ENCODE measurements at places on chromosomes 1 and 21.

DNA sequence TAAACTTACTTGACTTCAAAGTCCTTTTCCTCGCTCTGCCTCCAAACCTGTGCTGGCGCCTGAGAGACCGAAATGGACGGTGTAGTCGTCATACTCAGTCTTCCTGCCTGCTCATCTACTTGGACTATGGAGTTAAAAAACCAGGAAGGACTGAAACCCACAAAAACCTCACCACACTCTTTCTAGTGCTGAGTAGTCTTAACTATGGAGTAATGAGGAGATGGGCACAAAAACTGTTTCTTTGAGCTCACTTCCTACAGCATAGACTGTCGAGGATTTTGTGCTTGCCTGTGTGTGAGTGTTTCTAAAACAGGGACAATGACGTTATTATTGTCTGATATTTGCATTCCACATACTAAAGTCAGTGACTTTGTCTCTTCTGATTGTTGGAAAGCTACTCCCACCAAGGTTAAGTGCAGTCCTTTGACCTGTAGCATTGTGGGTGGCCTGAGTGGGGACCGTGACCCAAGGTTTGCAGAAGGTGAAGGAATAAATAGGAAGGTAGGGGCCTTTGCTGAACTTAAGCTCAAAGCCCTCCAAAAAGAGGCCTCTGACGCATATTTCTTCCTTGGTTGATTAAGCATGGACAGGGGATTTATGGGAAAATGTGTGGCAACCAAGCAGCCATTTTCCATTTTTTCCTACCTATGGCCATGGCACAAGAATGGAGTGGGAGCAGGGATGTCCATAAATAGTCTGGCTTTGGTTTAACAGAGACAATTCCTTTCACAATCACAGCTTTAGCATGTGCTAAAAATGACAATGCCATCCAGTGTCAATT lies 109.6 kb downstream of the ZBTB18 start:
- DNase-seq, result no peak

GRCh38 chr1:3763351-3764125 lies 9.0 kb upstream of the SMIM1 start:
- no peak for DNase-seq

- no peak for DNase-seq
These were observed 10.6 kb downstream of the TNFRSF1B start for GRCh38 chr1:12177156-12177998.

DNA sequence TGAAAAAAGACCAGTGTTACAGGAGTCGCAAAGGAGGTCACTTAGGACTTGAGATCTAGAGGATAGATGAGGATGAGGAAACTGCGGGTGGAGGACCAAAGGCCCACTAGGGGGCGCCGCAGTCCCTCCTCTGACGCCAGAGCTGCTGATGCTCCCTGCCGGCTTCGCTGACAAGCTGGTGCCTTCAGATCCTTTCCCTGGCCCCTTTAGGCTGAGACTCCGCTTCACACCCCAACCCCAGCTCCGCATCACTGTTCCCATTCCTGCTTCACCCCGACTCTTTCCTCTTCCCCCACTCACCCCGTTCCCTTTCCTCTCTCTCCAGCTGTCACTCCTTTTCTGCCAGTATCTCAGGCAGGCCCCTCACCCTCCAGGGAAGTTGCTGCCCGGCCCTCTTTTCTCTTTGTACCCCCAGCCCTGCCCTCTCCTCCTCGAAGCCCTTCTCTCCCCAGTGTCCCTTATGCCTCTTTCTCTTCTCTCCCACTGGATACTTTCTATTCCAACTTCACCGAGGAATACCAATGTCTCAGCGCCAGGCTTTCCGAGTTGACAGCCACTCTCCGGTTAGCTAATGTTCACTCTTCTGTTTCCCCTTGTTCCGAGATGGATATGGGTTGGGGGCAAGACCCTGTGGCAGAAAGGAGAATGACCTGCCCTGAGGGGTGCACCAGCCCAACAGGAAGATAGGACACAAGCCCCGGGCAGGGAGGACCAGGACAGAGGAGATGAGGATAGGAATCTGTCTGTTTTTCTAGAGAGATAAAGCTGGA lies 4.5 kb downstream of the KCNJ9 start:
- peak; percentile 50 for DNase-seq

- no peak for DNase-seq
These were observed 14.8 kb downstream of the DNTTIP2 start for GRCh38 chr1:93864175-93864574.

GRCh38 chr1:82879701-82880305 lies 1079.1 kb downstream of the ADGRL2 start:
- no peak for DNase-seq

DNA sequence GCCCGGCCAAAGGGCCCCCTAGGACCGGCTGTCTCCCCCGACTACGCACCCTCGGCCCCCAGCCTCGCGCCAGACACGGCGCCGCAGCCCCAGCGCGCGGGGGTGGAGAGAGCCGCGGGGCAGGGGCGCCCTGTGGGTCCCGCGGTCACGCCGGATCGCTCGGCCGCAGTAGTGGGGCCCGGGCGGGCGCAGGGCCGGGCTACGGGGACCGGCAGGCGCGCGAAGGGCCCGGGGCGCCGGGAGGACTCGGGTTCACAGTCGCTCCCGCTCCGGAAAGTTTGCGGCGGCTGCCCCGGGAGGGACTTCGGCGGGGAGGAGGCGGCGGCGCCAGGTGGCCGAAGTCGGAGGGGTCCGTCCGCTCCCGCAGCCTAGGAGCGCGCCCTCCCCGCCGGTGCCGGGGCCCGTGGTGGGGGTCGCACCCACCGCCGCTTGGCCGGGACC lies 7.1 kb upstream of the ZNF669 start:
- DNase-seq, result no peak

DNA sequence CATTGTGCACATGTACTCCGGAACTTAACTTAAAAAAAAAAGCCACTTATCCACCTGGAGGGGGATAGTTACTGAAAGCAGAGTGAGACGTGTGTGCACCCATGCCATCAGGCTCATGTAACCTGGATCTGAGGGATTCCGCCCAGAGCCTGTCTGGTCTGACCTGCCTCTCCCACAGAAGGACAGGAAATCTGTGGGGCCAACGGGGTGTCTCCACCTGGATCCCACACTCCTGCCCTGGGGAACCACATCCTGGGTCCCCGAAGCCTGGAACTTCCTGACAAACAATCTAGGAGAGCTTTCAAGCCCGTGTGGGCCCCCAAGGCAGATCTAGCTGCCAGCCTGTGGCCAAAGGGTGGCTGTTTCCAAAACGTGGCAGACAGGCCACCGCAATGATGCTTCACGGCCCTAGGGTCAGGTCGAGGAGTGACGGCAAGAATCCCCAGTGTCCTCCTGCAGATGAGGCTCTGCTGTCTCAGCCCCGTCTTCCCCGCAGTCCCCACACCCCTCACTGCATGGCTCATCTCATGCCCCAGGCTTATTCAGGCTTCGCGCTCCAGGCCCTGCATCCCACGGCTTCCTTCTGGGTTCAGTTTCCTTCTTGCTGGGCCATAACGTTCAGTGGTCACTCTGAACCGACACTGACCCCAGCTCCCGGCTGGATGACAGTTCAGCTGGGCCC lies 21.0 kb upstream of the PCBP3 start:
- DNase-seq, result no peak

DNA sequence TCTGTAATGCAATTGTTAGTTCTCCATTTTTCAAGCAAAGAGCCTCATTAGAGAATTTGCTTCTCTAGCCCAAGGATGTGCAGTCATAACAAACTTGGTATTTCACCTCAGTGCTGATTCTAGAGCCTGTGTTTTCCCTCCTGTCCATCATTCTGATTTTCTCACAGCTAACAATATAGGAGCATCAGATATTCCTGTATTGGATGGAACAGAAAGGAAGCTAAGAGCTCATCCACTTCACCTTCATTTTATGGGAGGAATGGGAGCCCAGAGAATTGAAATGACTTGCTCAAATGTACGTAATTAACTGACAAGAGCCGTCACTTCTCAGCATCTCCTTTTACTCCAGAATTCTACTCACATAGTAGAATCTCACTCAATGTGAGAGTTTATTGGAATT lies 96.6 kb downstream of the EDEM3 start:
- no peak for DNase-seq

GRCh38 chr1:197982256-197982655 lies 65.1 kb downstream of the LHX9 start:
- DNase-seq, result no peak

DNA sequence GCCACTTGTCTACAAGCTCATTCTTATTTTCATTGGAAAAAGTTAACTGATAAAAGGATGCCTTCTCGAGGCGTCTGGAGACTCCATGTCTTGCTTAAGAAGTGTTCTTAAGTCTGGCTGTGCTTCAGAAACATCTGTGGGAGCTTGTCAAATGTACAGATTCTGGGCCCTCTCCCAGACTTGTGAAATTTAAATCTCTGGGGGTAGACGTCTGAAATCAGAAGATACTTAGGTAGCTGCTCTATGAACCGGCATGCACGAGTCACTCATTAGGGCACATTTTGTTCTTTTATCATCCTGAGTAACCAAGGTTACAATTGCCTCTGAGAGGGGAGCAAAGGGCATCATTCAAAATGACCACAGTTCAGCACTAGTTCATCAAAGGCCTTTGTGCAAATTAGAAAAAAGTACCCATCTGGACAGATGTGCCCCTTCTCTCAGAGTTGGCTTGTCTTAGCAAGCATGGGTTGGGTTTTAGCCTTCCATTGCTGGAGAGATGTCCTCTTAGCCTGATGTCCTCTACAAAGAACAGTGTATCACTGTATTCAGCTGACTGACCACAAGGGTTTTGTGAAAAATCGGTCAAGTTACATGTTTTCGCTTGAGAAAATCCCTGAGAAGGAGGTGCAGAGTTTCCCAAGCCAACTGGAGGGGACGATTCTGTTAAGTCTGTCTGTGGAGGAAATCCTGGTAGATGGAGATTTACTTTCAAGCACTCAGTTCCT lies 156.9 kb downstream of the ASTN1 start:
- no peak for DNase-seq

GRCh38 chr1:43548285-43549271 lies 17.9 kb downstream of the PTPRF start:
- no peak for DNase-seq

DNA sequence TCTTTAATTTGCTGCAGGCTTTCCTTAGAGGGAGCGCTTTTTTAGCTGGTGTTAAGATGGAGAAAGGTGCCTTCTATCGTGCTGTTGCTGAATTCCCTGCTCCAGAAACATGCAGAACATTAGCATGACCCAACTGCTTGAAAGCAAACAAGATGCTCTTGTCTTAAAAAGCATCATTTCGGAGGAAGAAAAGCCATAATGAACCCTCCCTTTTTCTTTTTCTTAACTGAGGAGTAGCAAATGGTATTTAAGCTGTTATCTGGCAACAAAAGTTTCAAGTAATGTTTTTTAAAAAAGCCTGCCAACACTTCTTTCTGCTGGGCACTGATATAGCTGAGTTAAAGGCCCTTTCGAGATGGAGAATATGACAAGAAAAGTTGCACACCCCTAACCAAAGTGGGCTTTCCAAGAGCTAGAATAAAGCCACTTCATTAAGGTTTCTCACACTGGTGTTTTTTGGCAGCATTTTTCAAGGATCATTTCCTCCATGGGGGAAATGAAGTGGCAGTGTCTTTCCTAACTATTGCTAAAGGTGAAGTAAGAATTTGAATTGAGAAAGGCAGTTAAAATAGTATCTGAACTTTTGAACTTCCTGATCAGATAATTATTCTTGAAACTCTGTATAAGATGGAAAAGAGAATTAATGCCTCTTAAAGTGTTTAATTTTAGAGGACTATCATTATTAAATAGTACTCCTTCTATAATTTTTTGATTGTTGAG lies 38.8 kb downstream of the ST6GALNAC5 start:
- no peak for DNase-seq

DNA sequence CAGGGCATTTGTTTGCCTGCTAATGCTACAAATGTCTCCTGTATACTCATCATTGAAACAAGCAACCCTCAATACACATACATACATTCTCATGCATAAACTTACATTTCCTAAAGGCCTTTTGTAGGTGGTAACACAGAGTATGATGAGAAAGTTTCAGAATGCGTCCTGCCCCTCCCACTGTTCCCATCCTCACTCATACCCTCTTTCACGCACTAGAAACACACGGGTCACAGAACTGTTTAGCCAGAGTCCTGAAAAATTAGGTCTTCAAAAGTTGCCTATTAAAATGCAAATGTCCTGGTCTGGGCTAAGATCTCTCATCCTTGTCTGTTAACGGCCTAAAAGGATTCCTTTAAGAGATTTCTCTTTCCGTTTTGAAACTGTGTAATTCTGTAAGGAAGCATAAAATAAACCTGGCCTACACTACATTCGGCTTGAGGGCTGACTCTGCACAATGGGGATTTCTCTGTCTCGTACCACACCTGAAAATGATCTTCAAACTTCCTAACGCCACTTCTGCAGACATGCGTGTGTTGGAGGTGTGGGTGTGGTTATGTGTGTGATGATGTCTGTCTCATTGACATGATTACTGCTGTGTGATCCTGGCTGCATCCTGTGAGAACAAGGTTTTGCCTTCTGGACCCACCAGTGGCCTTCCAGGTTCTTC lies 5.3 kb upstream of the FCER1A start:
- no peak for DNase-seq

- no peak for DNase-seq
These were observed 52.5 kb downstream of the CHRM3 start for GRCh38 chr1:239438891-239439290.

DNA sequence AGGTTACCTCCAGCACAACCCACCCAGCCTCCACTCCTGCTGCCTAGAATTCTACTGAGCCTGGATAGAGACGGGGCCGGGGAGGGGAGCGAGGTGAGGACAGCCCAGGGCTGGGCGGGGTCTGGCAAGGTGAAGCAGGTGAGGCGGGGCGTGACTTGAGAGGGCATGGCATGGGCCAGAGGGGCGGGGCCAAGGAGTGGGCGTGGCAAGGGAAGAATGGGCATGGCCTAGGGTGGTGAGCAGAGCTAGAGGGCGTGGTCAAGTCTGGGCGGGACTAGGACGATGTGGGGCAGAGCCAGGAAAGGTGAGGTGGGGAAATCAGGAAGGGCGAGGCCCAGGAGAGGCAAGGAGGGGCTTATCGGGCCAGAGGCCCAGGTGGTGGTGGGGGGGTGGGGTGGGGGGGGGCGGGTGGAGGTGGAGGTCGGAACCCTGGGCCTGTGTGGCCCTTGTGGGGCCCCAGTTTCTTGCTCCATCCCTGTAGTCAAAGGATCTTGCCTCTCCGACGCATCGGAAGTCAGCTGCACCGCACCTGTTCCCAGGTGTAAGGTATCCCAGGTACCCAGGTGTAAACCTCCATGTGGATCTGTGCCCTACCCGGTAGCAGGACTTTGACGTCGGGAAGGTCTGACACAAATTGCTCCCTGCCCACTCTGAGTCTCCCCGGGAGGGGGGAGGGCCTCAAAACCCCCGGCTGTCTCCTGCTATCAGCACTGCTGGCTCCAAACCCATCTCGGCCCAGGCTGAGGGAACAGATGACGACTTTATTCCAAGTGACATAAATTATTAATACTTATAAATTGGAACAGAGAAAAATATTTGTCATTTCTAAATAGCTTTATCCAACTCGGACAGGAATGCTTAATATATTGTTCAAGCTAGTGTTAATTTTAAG lies 32.9 kb upstream of the UTS2 start:
- DNase-seq, result no peak

DNA sequence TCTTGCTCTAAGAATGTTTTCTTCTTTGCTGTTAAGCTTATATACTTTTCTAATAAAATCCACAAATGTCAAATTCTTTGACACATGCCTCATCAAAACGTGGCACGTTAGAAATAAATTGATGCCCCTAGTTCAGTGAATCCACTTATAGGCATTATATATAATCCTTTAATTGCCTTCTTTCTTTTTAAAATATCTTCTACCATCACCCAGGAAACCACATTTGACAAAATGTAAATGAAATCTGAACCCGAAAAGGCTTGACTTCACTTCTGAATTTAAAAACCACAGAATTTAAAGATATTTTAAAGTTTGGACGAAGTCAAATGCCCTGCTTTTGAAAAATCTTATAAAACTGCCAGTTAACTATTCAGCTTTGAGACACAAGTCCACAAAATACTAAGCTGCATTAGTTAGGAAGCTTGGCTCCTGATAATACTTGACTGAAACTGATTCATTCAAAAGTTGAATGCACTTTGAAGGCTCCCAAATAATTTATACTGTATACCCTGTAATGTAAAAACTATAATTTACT lies 22.4 kb upstream of the KIFAP3 start:
- DNase-seq, result no peak
